ENCODE measurements at places on chromosomes 3 and 15.
A peak's percentile ranks its signal among the peaks of the same experiment; 100 is the strongest.

- DNase-seq, result no peak
Measured at GRCh38 chr3:152879130-152879789, 44.3 kb downstream of the P2RY1 start.

- DNase-seq, result peak; percentile 3
Measured at GRCh38 chr3:25748189-25748588, 35.1 kb downstream of the NGLY1 start.

DNA sequence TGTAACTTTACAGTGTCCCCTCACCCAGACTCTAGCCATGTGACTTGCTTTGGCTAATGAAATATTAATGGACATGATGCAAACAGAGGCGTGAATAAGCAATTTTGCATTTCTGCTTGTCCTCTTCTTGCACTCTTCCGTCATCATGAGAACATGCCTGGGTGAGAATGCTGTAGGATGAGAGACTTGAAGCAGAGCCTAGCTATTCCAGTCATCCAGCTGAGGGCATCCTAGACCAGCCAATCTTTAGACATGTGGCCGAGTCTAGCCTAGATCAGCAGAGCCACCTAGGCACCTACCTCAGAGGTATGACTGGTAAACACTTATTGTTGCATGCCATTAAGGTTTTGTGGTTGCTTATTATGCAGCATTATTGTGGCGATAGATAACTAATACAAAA lies 450.5 kb upstream of the AZI2 start:
- no peak for DNase-seq

DNA sequence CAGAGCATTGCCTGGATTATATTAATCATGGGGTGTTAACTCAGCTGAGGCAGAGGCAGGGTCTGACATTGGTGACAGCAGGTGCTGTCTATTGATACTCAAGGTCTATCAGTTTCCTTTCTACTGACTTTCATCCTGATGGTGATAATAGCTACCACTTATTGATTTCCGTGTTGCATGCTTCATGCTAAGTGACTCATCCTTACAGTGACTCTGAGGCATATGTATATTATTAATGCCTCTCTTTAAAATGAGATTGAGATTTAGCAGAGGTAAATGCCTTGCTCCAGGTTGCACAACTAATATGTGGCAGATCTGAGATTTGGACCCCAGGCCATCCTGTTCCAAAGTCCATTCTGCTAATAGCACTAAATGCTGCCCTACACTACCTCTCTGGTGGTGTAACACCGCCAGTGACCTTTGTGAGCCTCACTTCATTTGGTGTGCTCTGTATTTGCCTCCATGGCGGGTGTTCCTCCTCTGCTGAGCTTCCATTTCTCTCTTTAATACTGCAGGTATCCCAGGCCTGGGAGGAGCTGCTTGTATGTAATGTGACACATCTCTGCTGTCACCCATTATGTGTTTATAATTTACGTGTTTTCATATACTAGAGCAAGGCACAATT lies 50.4 kb downstream of the GPR171 start:
- DNase-seq, result no peak

DNA sequence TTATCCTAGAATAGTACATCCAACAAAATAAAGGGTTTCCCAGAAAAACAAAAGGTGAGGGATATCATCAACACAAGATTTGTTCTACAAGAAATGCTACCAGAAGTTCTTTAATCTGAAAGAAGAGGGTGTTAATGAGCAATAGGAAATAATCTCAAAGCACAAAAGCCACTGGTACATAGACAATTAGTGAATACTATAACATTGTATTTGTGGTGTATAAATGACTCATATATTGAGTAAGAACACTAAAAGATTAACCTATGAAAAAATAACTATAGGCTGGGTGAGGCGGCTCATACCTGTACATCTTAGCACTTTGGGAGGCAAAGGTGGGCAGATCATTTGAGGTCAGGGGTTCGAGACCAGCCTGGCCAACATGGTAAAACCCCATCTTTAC lies 210.2 kb upstream of the SLITRK3 start:
- no peak for DNase-seq

Data from iPS DF 19.7 (cell line).